Fibroblast of upper back skin (primary cell): ENCODE measurements at places on chromosomes 13 and 19.

DNA sequence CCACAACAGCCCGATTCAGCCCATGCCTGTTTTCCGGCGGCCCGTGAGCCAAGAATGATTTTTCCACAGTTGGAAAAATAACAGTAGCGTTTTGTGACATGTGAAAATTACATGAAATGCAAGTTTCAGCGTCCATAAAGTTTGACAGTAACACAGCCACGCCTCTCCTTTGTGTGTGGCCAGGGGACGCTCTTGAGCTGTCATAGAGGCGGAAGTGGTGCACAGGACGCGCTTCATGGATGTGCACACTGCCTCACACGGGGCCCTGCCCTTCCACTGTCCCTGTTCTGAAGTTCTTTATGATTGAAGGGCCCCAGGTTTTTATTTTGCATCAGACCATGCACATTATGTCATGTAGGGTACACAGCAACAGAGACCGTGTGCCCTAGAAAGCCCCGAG lies 12.4 kb upstream of the ELAVL1 start:
- DNase-seq, result no peak

GRCh38 chr19:36719687-36720556 lies 32.5 kb downstream of the ZNF567 start:
- no peak for DNase-seq

DNA sequence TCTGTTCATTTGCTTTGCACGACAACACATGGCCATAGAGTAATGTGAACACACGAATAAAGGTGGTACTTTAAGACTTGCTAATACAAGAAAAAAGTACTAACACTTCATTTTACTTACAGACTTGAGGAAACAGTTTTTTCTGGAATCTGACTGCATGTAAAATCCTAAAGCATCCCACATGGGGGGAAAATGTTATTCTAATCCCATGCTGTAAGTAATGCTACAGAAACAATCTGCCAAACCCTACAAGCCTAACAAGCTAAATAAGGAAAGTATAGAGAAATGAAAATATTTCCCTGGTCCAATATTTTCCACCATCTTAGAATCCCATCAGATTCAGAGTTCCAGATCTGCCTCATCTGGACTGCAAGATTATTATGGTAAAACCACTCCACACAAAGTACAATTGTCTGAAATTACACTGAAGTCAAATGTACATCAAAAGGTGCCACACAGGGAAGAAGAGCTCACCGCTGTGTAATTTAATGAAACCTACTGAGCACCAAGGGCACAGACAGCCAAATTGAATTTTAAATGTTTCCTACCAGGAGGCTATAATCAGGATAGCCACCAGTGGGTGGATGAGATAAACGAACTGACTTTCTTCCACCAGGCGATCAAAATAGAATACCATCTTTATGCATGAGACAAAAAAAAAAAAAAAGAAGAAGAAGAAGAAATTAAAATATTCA lies 22.0 kb downstream of the LHFPL6 start:
- DNase-seq, result no peak

DNA sequence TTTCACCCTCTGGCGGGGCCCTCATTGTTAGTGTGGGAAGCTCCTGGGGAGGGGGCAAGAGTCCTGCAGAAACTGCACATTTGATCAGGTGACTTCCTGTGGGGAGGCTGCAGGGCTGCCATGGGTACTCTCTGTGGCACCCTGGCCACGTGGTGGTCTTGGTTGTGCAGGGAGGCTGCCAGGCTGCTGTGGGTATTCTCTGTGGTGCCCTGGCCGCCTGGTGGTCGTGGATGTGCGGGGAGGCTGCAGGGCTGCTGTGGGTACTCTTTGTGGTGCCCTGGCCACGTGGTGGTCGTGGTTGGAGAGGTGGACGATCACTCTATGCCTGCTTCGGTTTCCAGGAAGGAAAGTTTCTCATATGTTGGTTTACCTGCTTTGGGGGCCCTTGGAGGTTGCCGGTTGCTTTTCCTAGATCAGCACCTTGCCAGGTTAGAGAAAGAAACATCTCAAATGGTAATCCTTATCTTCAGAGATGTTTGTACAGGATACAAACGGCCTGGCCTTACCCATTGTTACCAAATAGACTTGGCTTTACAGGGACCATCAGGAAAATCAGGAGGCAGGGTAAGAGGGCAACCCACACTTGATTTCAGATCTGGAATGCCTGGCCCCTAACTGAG lies 22.9 kb downstream of the TEX29 start:
- no peak for DNase-seq

DNA sequence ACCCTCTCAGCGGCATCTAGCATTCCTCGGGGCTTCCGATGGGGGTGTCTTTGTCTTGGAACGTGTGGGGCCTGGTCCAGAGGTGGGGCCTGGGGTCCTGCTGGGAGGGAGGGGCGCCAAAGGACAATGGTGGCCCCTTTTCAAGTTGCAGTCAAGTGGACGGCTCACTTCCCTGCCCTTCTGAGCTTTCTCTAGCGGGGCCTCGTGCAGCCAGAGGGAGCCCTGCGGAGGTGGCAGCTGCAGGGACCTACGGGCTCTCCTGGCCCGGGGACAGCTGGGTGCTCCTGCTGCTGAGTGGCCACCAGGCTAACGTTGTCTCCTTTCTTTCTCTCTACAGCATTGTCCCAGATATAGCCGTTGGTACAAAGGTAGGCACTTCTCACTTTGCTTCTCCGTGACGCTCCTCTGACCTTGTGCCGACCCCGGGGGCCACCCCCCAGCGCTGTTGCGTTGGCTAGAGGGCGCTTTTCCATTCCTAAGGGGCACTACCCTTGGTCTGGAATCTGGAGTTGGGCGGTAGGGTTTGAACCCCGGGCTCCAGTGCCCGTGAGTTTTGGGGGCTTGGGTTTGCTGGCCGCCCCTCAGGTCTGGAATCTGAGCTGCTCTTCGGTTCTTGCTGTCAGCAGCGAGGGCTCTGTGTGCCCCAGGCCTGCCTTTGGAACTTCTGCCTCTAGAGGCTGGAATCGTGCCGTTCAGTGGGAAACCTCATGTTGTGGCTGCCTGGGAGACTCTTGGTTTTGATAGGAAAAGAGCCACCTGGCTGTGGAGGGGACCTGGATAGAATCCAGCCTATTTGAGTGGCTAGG lies 2.0 kb downstream of the PTBP1 start:
- DNase-seq, result peak; percentile 59

DNA sequence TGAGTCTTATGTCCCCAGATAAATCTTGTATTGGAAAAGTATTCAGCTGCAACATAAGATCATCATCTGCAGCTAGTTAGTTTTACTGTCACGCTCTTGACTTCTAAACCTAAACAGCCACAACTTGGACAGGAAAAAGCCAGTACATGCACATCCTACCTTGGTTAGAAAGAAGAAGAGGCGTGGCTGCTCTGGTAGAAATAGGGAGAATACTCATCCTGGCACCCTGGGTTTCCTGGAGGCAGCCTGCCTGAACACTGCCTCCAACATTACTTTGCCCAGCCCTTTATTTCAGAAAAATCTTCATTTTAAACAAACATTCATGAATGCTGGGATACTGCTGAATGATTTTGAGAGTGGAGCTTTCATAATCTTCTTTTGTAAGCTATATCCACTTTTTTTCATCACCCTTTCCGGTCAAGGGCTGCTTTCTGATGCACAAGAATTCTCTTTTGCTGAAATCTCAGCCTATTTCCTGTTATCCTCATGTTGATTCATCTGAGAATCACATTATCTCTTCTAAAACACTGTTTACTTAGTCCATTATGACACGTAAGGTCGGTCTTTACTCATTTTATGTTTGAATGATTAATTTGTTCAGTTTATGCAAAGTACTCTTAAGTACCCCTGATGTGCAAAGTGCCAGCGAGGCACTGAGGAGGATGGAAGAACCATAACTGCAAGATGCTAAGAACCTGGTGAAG lies 55.2 kb downstream of the STARD13 start:
- DNase-seq, result no peak

GRCh38 chr19:1668486-1669270 lies 16.3 kb upstream of the TCF3 start:
- no peak for DNase-seq

- DNase-seq, result no peak
Measured at GRCh38 chr13:30618186-30618929, 638 bp downstream of the USPL1 start.

DNA sequence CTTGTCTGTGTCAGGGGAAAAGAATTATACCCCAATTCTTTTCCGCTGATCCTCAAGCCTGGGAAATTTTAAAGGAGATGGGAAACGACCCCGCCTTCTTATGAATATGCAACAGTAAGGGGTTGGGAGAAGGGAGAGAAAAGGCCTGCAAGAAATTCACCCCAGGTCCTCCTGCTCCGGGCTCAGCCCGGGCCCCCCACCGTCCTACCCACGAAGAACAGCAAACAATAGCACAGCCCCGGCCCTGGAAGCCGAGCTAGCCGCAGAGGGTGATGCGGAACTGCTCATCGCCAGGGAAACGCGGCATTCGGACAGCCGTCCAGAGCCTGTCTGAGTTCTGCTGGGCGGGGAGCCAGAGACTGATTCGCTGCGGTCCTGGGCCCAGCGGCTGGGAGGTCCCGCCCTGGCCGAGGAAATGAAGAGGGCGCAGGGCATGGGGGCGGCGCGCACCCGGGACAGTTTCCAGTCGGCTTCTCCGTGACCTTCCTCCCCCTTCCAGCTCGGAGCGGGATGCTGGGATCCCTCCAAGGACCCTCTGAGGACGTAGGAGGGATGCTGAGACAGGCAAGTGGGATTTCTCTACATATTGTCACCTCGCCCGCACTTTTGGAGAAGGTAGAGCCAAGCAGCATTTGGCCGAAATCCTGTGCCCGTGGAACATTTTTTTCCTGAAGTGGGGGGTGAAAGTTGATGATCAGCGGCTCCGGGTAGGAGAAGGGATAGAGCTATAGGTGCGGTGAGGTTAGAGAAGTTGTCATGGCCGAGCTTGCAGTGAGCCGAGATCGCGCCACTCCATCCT lies 82.3 kb upstream of the C1QTNF9B start:
- peak; percentile 76 for DNase-seq

DNA sequence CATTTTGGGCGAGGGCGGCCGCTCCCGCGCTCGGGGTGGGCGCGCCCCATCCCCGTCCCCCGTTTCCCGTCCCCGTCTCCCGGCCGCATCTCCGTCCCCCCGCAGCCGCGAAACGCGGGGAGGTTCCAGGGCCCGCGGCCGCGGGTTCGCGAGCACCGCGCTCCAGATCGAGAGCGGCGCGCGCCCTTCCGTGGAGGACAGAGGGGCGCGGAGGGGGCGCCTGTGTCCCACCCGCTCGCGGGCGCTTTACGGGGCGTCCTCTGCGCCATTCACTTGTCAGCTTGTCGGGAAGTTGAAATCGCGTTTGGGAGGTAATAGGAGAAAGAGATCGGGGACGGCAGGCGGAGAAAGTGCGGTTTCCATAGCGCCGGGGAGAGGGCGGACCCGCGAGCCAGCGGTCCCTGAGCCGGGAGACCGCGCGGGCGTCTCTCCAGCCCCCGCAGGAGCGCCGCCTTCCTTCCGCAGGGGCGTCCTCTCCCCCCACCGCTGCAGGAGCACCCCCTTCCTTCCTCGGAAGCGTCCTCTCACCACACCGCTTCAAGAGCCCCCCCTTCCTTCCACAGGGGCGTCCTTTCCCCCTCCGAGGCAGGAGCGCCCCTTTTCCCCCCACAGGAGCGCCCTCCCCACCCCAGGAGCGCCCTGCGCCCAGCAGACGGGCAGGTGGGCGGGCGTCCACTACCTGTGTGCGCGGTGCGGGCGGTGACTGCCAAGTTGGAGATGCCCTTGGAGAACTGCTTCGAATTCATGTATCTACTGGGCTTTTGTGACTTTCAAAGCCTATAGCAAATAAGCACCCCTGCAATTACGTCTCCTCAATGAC lies 962 bp upstream of the IRS2 start:
- DNase-seq, result peak; percentile 53

- peak; percentile 73 for DNase-seq
Measured at GRCh38 chr13:53151336-53152056, 122.9 kb downstream of the OLFM4 start.

DNA sequence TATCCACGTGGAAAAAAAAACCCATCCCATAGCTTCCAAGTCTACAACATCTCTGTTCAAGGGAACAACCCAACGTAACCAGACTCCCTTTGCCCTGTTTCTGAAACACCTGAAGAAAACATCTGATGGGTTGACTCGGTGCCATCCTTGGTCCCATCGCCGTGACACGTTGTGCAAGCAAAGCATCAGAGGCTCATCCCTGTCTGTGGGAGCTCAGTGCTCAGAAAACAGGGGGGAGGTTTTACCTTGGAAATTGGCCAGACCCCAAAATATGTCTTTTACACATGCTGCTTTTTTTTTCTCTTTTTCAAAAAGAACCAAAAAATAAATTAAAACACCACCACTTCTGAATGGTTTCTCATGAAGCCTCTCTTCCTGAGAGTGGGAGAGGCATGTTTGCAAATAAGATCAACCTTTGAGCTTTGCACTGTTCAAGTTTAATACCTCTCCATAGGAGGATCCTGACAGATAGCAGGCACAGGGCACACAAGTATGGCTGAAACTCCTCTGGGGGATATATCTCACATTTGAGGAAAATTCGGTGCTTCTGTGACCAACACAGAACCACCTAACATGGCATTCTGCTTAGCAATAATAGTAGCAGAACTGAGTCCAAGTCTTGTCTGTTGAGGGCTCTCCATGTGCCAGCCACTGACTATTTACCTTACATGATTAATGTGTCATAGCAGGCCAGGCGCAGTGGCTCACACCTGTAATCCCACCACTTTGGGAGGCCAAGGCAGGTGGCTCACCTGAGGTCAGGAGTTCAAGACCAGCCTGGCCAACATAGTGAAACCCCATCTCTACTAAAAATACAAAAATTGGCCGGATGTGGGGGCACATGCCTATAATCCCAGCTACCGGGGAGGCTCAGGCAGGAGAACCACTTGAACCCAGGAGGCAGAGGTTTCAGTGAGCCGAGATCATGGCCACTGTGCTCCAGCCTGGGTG lies 7.0 kb upstream of the PVR start:
- no peak for DNase-seq

GRCh38 chr13:30091691-30092090 lies 215.7 kb downstream of the KATNAL1 start:
- no peak for DNase-seq

DNA sequence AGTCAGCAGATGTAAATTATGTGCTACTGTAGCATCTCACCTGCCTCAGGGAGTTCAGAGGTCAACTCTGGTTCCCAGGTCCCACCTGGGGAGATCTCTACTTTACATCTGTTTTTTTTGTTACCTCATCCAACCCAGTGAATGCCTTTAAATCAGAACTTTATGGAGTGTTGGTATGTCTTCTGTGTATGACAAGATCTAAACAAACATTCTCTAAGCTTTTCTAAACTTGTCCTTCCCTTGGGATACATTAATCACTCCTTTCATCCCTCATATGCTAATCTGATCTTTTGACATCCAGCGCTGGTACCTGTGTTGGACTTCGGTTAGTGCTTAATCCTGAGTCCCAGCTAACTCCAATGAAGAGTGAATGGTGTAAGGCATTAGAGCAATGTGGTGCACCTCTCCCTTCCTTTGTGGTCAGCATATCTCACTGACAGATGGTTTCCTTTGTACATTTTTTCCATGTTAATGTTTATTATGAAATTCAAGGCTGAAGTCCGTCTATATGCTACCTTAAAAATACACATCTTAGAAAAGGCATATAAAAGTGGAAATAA lies 213.4 kb downstream of the ABCC4 start:
- DNase-seq, result peak; percentile 45

- no peak for DNase-seq
Measured at GRCh38 chr13:48299591-48299990, 4.0 kb upstream of the RB1 start.
